ENCODE measurements at places on chromosomes 4 and X. TPM values are rescaled to one million over a fixed set of nuclear protein-coding genes. Genes with fewer than 3 reads are reported as not detected.

DNA sequence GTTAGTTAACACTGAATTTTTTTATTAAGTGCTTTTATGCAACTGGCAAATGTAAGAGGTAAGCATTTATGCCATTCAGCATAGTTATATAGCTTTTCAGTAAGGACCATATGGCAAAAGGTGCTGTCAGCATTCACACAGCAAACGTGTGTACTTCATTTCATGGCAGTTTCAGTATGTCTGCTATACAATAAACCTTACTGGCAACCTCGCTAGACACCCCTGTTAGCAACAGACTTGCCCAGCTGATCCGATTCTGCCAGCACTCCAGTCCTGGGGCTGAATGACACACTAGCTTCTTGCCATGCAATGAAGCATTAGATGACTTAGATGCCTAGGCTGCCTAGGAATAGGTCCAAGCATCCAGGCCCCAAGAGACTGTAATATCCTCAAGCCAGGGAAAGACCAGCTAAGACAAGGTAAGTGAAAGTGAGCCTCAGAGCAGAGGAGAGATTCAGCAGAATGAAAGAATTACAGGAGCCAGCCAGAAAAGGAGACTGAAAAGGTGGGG is 47.3 kb upstream of the DOCK11 start:
- no peaks in the 10 kb centered on the region for H3K27me3 ChIP-seq
- H3K4me1 ChIP-seq, result no peaks in the 10 kb centered on the region
- no peak overlapping the region for H3K4me3 ChIP-seq
- no peak overlapping the region for H3K27ac ChIP-seq
- H3K36me3 ChIP-seq, result no peaks in the 10 kb centered on the region

- H3K27ac ChIP-seq, result no peak overlapping the region
- H3K4me1 ChIP-seq, result peaks cover 27% of the 10 kb centered on the region
- peaks cover 3% of the 10 kb centered on the region for H3K36me3 ChIP-seq
- H3K4me3 ChIP-seq, result no peak overlapping the region
These were observed 3.5 kb upstream of the VMA21 start for GRCh38 chrX:151393514-151393913.

H2BW2 gene
- not detected for total RNA-seq

YIPF6 gene
- total RNA-seq, result 19.0 TPM

EPGN gene
- not detected for total RNA-seq

GRCh38 chr4:116736756-116737155 is 348.6 kb downstream of the TRAM1L1 start:
- no peaks in the 10 kb centered on the region for H3K27me3 ChIP-seq
- DNase-seq, result no peak
- no peak overlapping the region for H3K4me3 ChIP-seq
- H3K27ac ChIP-seq, result no peak overlapping the region
- no peaks in the 10 kb centered on the region for H3K36me3 ChIP-seq

FRAS1 gene
- total RNA-seq, result not detected

DNA sequence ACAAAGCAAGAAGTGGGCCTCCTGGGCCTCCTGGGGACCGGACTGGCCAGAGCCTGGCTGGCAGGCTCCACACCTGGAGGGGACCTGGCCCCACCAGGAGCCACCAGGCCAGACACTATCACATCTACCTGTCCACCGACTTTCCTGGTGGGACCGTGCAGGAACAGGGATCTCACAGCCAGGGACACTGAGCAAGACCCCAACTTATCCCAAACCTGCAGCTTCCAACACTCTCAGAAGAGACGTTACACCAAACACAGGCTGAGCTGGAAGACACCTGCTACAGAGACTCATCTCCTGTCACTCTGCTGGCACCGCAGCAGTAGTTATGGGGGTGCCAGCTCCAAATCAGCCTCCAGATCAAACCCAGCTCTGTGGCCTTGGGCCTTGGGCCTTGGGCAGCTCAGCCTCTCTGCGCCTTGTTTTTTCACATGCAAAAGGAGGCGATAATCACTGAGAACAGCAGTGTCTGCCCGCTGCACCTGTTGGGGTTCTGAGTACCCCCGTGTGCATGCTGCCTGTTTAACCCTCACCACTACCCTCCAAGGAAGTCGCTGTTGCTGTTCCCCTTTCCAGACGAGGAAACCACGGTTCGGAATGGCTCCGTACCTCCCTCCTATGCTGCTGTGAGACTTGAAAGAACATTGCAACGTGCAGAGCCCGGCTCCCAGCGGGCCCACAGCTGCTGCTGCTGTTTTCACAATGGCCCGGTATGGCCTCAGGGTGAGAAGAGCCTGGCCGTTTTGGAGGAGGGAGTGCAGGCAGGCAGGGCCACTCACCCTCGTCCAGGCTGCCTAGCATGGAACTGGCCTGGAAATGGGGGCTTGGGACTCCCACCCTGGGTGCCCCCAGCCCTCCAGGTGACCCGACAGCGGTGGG is 69.6 kb downstream of the ADRA2C start:
- DNase-seq, result no peak
- no peaks in the 10 kb centered on the region for H3K36me3 ChIP-seq
- peaks cover 22% of the 10 kb centered on the region for H3K27me3 ChIP-seq
- no peak overlapping the region for H3K27ac ChIP-seq
- H3K4me3 ChIP-seq, result no peak overlapping the region
- H3K4me1 ChIP-seq, result no peaks in the 10 kb centered on the region

GRCh38 chrX:132757066-132757623 is 201.3 kb downstream of the HS6ST2 start:
- no peak overlapping the region for H3K27ac ChIP-seq
- no peak overlapping the region for H3K4me3 ChIP-seq
- no peaks in the 10 kb centered on the region for H3K4me1 ChIP-seq
- no peak for DNase-seq

DNA sequence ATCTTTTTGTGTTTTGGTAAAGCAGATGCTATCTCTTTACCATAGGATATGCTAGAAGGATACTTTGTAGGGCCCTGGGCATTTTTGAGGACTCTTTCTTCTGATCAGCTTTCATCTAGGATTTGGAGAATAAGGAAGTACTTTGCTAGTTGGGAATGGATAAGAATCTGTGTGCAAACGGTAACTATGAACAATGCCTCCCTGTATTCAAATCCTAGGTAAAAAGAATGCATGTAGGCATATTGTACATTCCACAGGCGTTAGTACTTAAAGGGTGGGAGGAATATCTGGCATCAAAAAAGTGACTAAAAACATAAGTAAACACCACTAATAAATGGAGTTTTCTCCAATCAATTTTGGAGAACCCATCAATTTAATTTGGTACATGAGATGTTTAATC is 59.7 kb downstream of the SH3BGRL start:
- H3K36me3 ChIP-seq, result peaks cover 10% of the 10 kb centered on the region
- H3K4me1 ChIP-seq, result peaks cover 26% of the 10 kb centered on the region
- H3K27ac ChIP-seq, result no peak overlapping the region
- no peak for DNase-seq
- no peak overlapping the region for H3K4me3 ChIP-seq

DNA sequence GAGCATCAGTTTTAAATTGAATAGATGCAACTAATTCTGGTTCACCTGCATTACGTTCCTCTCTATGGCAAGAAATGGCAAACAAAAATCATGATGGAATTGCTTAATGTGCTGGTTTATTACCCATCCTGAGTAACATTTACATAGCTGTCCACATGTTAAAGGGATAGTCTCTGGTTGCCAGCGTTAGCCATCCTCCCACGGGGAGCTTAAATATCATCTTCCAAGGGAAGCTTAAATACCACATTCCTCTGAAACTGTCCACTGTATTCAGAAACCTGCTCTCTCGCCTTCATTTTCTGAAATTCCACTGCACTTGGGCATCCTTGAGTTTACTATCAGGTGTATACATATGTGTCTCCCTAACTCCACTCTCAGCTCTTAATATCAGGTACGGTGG is 586.6 kb downstream of the TLL1 start:
- H3K27me3 ChIP-seq, result no peaks in the 10 kb centered on the region
- no peak for DNase-seq
- H3K4me1 ChIP-seq, result no peaks in the 10 kb centered on the region
- no peaks in the 10 kb centered on the region for H3K36me3 ChIP-seq
- H3K27ac ChIP-seq, result no peak overlapping the region
- no peak overlapping the region for H3K4me3 ChIP-seq

DNA sequence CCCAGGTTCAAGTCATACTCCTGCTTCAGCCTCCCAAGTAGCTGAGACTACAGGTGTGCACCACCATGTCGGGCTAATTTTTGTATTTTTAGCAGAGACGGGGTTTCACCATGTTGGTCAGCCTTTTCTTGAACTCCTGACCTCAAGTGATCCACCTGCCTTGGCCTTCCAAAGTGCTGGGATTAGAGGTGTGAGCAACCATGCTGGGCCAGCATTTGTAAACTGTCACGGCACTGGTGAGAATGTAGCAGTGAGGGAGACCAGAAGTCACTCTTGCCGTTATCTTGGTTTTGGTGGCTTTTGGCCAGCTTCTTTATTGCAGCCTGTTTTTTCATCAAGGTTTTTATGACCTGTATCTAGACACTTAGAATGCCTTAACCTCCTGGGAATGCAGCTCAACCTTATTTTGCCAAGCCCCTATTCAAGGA is 22.4 kb downstream of the PCDH18 start:
- H3K27ac ChIP-seq, result no peak overlapping the region
- peaks cover 2% of the 10 kb centered on the region for H3K27me3 ChIP-seq
- H3K36me3 ChIP-seq, result no peaks in the 10 kb centered on the region
- no peak for DNase-seq
- H3K4me1 ChIP-seq, result no peaks in the 10 kb centered on the region

DNA sequence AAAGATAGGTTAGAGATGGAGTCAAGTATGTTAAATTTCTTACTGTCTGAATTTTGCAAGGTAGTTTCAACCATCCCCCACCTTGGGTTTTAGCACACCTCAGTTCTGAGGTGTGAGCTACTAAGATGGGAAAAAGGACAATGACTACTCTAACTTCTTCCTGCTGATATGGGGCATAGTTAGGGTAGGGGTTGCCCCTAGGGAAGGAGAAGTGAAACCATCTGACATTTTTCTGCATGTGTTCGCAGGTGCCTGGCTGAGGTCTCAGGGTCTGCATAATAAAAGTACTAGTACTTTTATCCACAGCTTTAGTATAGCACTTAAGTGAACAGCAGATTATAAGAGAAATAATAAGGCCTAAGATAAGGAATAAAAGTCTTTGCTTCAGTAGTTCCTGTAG is 129.5 kb upstream of the CYSLTR1 start:
- no peak overlapping the region for H3K4me3 ChIP-seq
- no peaks in the 10 kb centered on the region for H3K4me1 ChIP-seq
- H3K36me3 ChIP-seq, result no peaks in the 10 kb centered on the region
- DNase-seq, result no peak
- H3K27ac ChIP-seq, result no peak overlapping the region

- H3K4me1 ChIP-seq, result no peaks in the 10 kb centered on the region
- no peak overlapping the region for H3K4me3 ChIP-seq
- DNase-seq, result no peak
- H3K36me3 ChIP-seq, result peaks cover 1% of the 10 kb centered on the region
- no peak overlapping the region for H3K27ac ChIP-seq
These were observed 36.0 kb downstream of the DLG3 start for GRCh38 chrX:70480660-70481018.

MAGEA2B gene
- not detected for total RNA-seq

DNA sequence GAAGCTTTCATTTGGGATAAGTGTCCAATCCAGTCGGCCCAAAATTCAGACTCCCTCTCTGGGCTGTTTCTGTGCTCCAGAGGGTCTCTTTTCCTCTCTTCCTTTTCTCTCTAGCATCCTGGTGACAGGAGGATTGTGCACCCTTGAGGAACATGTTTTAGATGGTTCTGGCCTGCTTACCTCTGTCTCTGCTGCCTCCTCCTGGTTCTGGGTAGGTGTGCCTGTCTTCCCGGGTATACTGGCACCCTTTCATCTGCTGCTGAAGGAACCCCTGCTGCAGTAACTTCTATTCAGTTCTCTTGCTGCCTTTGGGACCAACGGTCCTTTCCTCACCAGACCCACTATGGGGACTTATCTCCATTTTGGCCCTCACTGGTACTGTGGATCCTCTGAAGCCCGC is 53.2 kb downstream of the HMGB2 start:
- H3K4me3 ChIP-seq, result no peak overlapping the region
- DNase-seq, result no peak
- H3K36me3 ChIP-seq, result peaks cover 24% of the 10 kb centered on the region
- no peak overlapping the region for H3K27ac ChIP-seq
- no peaks in the 10 kb centered on the region for H3K27me3 ChIP-seq

SOWAHB gene
- total RNA-seq, result not detected

DNA sequence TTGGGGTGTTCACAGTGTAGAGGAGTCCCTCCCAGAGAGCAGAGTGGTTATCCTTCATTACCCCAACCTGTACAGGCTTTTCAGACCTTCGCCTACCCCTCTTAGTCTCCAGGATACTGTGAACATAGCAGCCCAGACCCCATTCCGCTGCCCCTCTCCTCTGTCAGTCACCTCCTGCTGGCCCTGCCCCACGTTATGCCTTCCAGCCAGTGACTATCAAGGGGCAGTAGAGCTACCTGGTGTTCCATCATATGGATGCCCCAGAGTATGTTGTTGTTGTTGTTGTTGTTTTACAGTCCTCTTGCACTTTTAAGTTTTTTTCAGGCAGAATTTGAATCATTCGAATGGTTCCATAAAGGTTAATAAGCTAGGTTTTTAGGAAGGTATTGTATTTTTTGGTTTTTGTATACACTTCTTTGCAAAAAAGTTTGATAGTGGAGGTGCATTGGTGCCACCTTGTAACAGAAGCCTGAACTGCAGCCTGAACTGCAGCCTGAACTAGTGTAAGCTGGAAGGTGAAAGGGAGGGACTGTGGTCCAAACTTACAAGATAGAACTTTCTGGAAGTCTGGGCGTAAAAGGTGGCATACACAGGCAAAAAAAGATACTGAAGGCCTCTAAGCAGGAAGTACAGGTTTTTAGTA is 101.4 kb upstream of the RAB40AL start:
- no peak overlapping the region for H3K27ac ChIP-seq
- H3K4me1 ChIP-seq, result no peaks in the 10 kb centered on the region
- no peaks in the 10 kb centered on the region for H3K27me3 ChIP-seq
- peak; percentile 16 for DNase-seq
- H3K4me3 ChIP-seq, result no peak overlapping the region

- no peak overlapping the region for H3K4me3 ChIP-seq
- peaks cover 40% of the 10 kb centered on the region for H3K36me3 ChIP-seq
- no peak for DNase-seq
- H3K27me3 ChIP-seq, result no peaks in the 10 kb centered on the region
- H3K27ac ChIP-seq, result no peak overlapping the region
These were observed 71.1 kb upstream of the MSANTD1 start for GRCh38 chr4:3177905-3178304.

GRCh38 chr4:85092536-85092935 is 126.0 kb upstream of the WDFY3 start:
- H3K4me1 ChIP-seq, result no peaks in the 10 kb centered on the region
- peaks cover 2% of the 10 kb centered on the region for H3K27me3 ChIP-seq
- DNase-seq, result no peak
- no peak overlapping the region for H3K4me3 ChIP-seq
- H3K36me3 ChIP-seq, result no peaks in the 10 kb centered on the region
- no peak overlapping the region for H3K27ac ChIP-seq

UCP1 gene
- total RNA-seq, result not detected

CSAG1 gene
- not detected for total RNA-seq

NALF2 gene
- 0.22 TPM for total RNA-seq
